ENCODE measurements at places on chromosomes 2 and 18.

GRCh38 chr2:203681978-203682377, 24.5 kb upstream of the CD28 start:
- no peak for DNase-seq

- no peak for DNase-seq
These were observed 64.0 kb downstream of the MBP start for GRCh38 chr18:77068321-77069312.

GRCh38 chr2:232588031-232588430, 37.5 kb downstream of the EIF4E2 start:
- no peak for DNase-seq

DNA sequence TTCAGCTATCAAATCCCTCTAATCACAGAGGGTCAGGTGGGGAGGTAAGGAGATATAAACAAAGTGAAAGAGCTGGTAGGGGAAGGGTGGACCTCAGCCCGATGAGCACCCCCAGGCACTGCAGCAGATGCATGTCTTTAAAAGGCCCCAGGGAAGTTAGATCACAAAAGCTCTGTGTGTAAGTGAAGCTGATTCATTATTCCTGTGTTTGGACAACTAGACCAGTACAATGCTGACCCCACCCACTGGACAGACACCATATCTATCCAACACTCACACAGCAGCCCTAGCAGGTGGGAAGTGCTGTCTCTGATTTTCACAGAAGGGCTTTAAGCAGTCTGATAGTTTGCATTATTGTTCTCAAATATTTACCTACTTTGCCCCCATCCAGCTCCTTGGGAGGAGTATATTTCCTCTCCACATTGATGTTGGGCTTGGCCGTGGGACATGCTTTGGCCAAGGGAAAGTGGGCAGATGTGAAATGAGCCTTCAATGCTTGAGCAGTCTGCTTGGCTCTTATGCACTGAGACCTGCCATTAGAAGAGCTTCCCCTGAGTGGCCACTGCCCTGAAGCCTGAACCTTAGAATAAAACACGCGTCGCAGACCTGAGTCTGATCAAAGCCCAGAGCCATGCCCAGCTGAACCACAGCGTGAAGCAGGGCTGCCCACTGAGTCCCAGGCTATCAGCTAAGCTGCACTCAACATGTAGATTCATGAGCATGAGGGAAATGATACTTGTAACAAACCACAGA, 111.4 kb downstream of the COPS8 start:
- no peak for DNase-seq

DNA sequence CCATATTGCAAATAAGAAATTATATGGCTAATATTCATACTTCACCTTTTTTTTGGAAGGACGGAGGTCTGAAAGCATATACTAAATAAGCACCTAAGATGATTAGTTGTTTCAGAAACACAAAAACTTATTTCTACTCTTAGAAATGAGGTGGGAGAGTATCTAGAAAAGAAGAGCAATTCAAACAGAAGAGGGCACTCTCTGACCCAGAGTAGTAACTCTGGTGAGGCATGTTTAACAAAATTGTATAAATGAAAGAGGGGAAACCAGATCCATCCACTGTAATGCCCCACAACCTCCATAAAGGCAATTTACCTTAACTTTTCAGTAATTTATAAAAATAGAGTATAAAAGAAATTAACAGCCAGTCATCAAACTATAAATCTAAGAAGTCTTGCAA, 669.6 kb upstream of the VRK2 start:
- DNase-seq: no peak

DNA sequence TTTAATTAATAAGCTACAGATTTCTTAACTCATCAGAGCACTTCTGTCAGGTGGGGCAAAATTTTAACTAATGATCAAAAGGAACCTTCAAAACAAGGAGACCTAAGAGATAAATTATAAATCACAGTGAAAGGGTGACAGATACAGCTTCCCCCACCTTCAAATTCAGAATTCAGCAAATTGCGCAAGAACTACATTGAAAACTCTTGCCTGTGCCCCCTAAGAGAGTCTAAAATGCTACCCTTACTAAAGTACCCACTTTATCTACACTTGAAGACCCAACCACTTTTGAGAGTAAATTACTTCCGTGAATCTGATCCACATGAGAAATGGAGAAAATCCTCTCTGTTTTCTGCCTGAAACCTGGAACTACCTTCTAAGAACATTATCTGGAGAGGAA, 324.9 kb downstream of the PAX3 start:
- DNase-seq: no peak

- DNase-seq: no peak
These were observed 107.7 kb upstream of the ATP8B1 start for GRCh38 chr18:57910817-57911216.

DNA sequence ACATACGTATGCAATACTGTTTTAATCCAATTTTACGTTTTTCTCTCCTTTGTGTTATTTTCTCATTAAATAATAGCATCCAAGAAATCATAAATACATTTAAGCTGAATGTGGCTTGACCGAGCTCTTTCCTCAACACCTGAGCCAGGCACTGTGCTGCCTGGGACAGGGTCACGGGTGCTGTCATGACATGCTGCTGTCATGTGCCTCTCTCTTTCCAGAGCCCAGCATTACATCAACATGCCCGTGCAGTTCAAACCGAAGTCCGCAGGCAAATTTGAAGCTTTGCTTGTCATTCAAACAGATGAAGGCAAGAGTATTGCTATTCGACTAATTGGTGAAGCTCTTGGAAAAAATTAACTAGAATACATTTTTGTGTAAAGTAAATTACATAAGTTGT, 94.1 kb upstream of the LDLRAD4 start:
- DNase-seq: no peak

GRCh38 chr2:17790536-17790935, 25.7 kb upstream of the MSGN1 start:
- DNase-seq: no peak

DNA sequence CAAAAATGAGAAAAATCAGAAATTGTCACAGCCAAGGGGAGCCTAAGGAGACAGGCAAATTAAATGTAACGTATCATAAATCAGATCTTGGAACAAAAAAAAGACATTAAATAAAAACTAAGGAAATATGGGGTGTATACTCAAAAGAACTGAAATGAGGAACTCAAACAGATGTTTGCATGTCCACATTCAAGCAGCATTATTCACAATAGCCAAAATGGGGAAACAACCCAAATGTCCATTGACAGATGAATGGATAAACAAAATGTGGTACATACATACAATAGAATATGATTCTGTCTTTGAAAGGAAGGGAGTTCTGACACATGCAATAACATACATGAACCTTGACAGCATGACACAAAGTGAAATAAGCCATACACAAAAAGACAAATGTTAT, 155.8 kb upstream of the KLF7 start:
- no peak for DNase-seq

DNA sequence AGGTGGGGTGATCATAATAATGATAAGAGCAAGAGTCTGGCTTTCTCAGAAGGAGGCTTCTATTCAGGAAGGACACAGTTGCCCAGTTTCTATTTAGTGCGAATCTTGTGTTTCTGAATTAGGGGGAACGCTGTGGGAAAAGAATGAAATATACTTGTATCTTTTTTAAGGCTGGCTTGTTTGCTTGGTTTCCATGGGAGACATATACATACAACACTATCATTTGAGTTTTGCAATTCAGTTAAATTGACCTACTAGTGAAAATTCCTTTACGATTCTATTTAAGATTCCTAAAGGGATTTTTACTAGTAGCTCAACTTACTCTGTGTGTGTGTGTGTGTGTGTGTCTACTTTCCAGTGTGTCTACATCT, 24.7 kb upstream of the ANKRD62 start:
- DNase-seq: no peak

DNA sequence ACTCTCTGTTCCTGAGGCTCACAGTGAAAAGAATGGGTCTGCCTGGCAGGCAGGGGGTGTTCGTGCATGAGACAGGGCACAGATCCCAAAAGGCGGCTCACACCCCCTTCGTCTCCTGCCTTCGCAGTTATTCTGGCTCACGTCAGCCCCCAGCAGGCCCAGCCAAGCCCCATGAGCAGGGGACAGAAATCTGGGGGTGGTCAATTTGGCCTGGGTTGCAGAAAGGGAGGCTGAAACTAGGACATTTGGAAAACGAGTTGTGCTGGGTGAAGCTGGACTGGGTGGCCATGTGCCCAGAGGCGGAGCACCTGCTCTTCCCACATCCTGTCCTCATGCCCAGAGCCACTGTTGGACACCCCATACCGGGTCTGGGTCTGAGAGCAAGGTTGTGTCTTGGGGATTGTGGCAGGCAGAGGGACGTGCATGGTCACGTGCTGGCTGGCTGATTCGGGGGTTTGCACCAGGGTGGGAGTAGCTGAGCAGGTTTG, 99.0 kb upstream of the MCFD2 start:
- no peak for DNase-seq

DNA sequence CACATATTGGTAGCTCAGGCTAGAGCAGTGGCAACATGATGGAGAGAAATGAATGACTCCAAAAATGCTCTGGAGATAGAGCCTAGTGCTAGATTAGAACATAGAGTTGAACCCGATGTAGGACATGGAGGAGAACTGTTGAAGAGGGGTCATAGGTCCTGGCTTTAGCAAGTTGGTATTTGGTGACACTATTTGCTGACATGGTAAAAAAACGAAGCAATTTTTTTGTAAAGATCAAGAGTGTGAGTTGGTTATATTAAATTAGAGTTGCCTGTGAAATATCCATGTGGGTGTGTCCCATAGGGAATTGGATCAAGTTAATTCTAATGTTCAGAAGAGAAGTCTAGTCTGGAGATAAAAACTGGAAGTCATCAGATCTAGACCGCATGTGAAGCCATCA, 143.0 kb upstream of the RASGRP3 start:
- DNase-seq: no peak

DNA sequence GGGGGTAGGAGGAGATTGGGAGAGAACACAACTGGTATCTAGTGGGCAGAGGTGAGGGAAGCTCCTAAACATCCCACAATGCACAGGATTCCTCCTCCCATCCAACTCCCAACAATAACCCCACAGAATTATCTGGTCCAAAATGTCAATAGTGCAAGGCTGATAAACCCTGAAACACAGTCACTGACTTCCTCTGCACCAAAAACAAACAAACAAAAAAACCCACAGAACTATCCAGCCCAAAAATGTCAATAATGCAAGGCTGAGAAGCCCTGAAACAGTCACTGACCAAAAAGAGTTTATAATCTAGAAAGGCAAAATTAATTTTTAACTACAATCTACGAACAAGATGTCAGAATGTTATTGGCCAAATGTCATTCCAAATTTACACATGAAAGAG, 9.8 kb downstream of the TMX3 start:
- DNase-seq: no peak

DNA sequence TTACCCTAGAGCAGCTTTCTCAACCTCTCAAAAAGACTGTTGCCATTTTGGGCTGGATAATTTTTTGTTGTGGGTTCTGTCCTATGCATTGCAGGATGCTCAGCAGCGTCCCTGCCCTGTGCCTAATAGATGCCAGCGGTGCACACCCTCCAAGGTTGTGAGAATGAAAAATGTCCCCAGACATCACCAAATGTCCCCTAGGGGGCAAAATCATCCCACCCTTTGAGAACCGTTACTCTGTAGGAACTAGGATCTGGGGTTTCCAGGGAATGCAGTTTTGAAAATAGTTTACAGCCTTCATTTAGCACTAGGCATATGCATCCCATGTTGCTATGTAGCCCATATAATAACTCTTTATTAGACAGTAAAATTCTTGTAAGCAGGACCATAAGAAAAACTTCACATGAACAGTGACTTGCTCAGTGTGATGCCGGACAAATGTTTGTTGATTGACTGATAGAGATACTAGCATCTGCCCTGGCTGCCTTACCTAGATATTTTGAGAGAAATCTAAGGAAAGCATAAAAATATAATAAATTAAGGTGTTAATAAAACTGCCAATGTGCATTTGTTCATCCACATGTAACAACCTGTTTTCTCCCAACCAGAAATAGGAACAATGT, 79.2 kb upstream of the EPC2 start:
- no peak for DNase-seq

- no peak for DNase-seq
These were observed 30.5 kb downstream of the ZEB2 start for GRCh38 chr2:144489315-144489916.

GRCh38 chr2:14420851-14421250, 211.7 kb upstream of the LRATD1 start:
- DNase-seq: no peak

GRCh38 chr2:108571286-108571685, 37.0 kb downstream of the LIMS1 start:
- DNase-seq: no peak

DNA sequence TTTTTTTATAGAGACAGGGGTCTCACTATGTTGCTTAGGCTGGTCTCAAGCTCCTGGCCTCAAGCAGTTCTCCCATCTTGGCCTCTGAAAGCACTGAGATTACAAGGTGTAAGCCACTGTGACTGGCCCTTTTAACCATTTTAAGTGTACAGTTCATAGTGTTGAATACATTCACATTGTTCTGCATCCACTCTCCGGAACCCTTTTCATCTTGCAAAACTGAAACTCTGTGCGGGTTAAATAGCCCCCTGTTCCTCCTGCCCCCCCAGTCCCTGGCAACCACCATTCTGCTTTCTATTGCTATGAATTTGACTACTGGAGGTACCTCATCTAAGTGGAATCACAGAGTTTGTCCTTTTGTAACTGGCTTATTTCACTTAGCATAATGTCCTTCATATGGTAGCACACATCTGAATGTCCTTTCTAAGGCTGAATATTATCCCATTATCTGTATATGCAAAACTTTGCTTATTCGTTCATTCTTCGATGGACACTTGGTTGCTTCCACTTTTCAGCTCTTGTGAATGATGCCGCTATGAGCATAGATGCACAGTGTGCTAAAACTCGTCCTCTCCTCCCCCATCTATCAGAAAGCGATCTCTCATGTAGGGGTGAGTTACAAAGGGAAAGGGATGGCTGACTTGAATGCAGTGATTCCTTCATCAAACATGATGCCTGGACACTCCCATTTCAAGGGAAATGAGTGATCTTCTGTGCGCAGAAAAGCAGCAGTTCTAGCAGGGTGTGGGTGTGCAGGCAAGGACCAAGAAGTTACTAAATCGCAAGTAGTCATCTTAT, 30.2 kb downstream of the CABLES1 start:
- DNase-seq: no peak

DNA sequence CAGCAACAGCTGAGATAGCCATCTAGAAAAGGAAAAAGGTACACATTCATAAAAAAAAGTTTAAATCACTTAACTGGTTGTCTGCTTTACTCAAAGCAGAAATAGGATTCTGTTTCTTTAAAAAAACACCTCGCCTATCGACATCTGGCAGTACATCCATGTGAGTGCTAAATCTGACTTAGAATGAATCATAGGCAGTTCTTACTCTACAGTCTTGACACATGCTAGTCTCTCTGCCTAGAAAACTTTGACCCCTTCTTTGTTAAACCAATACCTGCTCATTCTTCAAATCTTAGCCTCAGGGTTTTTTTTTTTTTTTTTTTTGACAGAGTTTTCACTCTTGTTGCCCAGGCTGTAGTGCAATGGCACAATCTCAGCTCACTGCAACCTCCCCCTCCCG, 37.1 kb upstream of the GPR75 start:
- DNase-seq: no peak

DNA sequence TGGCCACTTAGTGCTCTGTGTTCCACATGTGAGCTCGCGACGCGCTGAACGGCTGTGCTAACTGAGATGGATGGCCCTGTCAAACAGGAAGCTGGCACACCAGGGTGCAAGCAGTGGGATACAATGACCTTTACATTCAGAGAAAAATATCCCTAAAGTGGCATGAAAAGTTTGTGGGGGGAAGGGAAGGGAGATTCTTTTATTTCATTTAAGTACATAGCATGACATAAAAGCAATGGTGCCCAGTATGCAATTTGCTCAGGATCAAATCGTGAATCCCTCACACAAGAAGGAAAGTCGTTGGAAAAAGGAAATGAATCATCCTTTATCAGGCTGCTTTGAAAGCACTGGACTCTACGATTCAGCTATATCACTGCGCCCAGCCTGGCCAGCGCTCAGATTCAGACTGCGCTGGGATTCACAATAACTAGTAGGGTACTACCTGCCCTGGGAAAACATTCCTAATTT, 26.0 kb downstream of the SATB2 start:
- DNase-seq: no peak

Measured in naive thymus-derived CD4-positive, alpha-beta T cell (primary cell).